ENCODE measurements at places on chromosomes 4 and X.

DNA sequence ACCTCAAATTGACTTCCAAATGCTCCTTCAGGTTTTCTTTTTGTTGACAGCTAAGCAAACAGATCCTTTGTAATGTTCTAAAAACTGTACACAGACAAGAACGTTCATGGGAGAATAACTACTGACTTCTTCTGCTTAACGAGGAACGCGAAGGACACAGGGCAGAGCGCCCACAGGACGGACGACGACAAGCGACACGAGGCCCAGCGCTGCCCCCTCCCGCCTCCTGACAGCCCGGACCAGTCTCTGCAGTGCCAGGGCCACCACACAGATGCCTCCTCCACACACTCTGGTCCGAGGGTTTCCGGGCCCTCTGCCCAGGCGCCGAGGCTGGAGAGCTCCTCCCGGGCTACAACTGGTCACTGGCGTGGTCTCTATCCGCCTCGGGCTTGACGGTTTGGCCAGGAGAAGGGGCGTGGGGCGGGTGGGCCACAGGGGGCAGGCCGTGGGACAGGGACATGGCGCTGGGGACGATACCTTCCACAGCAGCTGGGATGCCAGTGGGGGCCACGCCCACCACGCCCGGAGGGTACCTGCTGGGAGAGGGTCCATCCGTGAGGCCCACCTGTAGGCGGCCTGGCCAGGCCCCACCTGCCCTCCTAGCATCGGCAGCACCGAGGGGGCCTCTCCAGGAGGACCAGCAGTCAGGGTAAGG lies 36.9 kb downstream of the CTBP1 start:
- DNase-seq = no peak

DNA sequence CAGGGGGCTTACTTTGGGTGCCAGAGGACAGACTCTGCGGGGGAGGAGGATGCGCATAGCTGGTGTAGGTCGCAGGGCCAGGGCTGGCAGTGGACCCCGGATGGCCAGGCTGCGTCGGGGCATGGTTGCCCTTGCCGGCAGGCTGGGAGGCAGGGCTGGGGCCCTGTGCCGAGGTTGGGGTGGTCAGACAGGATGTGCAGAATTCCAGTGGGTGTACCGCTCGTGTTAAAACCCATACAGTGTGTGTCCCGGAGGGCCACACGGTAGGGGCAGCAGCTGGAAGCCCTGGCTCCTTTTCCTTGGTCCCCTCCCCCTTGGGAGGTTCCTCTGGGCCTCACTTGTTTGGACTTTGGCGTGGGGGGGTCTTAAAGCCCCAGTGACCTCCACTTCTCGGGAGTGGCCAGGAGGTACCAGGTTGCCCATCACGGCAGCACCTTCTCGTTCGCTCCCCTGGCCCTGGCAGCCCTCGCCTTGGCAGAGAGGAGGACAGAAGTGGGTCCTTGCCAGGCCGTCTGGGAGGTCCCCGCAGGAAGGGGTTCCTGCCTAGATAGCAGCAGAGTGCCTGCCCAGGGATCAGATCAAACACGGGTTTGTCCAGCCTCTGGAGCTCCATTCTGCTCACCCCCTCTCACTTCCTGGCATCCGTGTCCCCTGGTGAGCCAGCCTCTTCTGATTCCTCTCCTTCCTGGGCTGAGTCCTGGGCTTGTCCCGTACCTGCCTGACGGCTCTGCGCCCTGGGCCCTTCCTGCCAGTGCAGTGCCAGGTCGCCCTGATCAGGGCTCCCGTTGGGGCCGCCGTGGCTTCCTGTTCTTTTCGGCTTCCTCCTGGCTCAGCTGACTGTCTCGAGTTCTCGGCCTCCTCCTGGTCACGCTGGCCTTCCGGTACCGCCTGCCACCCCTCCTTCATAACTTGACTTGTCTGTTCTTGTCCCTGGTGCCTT lies 56.7 kb upstream of the HGFAC start:
- no peak for DNase-seq

GRCh38 chr4:47914926-47915237 lies 499 bp upstream of the NFXL1 start:
- no peak for DNase-seq

DNA sequence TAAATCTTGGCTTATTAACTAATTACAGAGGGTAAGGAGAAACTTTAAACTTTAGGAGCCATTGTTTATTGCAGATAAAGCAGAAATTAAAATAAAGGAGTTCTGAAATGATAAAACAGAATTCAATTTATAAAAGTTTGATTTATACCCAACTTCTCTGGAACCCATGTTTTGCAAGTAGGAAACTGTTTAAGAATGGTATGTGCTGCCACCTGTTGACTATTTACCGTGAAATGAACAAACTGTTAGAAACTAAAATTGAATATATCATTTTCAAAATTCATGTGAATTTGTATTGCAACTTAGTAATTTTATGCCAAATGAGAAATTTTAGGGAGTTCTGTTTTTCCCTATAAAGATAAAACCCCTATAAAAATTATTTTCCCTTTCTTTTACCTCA lies 11.0 kb upstream of the TBC1D8B start:
- DNase-seq = no peak

GRCh38 chrX:15882704-15883539 lies 28.3 kb upstream of the AP1S2 start:
- DNase-seq = no peak

DNA sequence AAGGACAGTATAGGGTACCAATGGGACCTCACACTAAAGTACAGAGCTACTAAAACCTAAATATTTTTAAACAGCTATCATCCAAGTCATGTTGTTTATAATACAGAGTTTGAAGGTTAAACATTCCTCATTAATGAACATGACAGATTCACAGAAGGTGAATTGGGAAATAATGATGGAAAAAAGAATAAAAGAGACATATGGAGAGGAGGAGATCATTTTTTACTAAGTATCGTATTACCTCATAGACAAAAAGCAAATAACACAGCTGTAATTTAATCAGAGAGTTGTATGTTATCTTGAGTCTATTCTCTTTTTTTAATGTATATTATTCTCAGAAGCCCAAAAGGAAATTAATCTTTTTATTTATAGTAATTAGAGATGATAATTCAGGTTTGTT lies 7.9 kb downstream of the PLK4 start:
- DNase-seq = no peak

DNA sequence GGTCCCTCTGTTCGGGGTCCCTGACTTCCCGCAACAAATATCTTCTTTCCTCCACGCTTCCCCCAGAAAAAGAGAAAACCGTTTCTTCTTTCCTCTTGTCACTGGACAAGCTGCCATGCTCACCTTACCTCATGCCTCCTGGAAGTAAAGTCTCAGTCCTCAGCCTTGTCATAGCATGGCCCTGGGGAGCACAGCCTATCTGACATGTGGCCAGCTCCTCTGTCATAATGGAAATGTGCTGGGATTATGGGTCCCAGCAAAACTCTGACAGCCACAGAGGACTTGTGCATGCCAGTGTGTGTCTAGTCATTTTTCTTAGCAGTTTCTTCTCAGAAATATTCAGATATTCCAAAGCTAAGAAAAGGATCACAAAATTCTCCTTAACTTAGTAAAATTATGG lies 122.4 kb downstream of the AASDH start:
- no peak for DNase-seq

- DNase-seq = no peak
These were observed 39.1 kb upstream of the BMP2K start for GRCh38 chr4:78737035-78737434.

- no peak for DNase-seq
These were observed 58.2 kb downstream of the WDR17 start for GRCh38 chr4:176123710-176124407.

DNA sequence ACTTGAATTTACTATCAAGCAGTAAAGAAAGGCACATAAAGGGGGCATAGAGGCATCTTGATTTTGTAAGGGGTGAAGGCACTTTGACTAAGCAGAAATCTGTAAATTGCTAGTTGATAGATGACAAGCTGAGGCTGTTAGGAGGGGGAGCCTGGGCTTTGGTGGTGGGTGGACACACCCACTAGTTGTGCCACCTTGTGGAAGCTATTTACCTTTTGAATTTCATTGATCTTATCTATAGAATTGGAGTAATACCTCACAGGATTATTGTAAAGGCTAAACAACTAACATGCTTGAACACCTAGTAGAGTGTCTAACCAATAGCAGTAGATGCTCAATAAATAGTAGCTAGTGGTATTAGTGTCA lies 142.8 kb upstream of the KCNIP4 start:
- no peak for DNase-seq

GRCh38 chr4:48047421-48047844 lies 30.9 kb downstream of the NIPAL1 start:
- DNase-seq = no peak

- no peak for DNase-seq
These were observed 38.1 kb upstream of the ATXN3L start for GRCh38 chrX:13357925-13358324.

GRCh38 chrX:105274091-105274490 lies 53.6 kb upstream of the TEX13A start:
- DNase-seq = no peak

- DNase-seq = no peak
These were observed 92.9 kb downstream of the BCOR start for GRCh38 chrX:40004921-40005291.

GRCh38 chr4:25253071-25253445 lies 19.2 kb downstream of the PI4K2B start:
- DNase-seq = no peak

DNA sequence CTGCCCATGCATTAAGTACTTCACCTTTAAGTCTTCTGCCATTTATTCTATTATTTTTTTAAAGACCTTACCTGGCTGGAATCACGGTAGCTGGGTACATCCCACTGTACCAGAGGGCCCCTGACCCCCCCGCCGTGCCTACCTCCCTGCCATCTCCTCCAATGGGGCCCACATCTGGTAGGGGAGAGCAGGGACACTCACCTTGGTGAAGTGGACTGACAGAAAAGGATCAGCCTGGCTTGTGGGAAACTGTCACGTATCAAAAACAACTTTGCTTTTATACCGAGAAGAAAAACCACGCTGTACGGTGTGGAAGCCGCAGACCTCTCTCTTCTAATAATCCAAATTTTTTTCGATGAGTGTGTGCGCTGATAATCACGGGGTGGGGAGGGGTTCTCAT lies at the start of gene FOXP3:
Gene FOXP3, minus strand, starts transcription at position 251 of the 400 bp plus-strand sequence. CDS start 6,205 bp downstream, outside the sequence.
- no peak for DNase-seq

GRCh38 chr4:3514221-3514780 lies 17.9 kb downstream of the LRPAP1 start:
- DNase-seq = no peak

DNA sequence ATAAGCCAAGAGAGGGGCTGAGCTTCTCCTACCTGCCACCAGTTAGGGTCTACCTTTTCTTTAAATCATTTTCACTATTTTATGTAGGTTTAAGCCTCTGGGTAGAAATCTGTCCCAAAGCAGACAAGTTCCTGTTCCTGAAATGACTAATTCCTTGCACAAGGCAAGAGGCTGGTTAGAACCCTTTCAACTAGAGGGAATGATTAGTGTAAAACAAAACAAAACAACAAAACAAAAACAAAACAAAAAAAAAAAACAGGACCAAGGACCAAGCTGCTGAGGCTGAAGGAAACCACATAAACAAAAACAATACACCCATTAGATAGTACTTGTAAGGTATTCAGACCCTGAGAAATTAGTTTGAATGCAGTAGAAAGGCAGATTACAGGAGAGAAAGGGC lies 62.7 kb downstream of the MAML3 start:
- no peak for DNase-seq

DNA sequence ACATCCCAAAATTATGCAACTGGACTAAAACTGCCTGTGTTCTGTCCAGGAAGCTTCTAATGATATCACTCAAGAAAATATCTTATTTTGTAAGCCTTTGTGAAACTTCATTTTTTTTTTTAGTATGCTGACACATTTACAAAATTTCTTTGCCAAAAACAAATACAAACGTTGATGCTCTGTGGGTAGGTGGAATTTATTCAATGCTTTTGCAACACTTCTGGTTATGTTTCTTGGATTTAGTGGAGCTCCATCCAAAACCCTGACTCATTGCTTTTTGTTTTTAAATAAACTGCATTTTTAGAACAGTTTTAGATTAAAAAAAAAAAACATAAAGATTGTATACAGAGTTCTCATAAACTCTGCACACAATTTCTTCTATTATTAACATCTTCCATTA lies 250.9 kb upstream of the MAOA start:
- no peak for DNase-seq

DNA sequence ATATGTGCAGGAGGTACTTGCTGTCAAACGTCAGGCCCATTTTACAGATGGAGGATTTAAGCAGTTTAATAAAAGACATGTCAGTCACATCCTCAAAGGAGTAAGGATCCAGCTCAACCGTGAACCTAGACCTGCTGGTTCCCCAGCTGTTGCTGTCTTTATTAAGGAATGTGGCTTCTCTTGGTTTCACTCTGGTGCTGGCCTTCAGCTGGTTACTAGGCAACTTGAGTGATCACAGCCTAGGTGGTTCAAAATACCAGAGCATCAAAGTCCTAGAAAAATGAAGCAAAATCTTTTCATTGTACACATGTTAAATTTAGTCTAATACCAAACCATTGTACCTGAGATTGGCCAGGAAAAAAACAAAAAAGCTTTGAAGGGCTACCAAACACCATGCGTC lies 32.7 kb upstream of the GLRA2 start:
- DNase-seq = no peak

DNA sequence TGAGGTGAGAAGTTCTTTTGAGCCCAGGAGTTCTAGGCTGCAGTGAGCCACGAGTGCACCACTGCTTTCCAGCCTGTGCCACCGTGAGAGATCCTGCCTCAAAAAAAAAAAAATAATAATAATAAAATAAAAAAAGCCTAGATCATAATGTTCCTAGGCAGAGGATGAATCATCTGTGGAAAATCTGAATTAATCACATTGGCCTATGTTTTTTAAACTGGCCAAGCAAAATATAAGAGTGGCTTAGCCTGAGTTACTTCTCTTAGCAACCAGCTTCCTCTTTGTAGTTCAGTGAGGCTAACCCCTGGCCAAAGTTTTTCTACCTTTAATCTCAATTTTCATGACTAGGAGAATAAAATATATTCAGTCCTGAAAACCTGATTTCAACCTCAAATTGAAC lies 614.6 kb downstream of the PPP4R3C start:
- DNase-seq = no peak

DNA sequence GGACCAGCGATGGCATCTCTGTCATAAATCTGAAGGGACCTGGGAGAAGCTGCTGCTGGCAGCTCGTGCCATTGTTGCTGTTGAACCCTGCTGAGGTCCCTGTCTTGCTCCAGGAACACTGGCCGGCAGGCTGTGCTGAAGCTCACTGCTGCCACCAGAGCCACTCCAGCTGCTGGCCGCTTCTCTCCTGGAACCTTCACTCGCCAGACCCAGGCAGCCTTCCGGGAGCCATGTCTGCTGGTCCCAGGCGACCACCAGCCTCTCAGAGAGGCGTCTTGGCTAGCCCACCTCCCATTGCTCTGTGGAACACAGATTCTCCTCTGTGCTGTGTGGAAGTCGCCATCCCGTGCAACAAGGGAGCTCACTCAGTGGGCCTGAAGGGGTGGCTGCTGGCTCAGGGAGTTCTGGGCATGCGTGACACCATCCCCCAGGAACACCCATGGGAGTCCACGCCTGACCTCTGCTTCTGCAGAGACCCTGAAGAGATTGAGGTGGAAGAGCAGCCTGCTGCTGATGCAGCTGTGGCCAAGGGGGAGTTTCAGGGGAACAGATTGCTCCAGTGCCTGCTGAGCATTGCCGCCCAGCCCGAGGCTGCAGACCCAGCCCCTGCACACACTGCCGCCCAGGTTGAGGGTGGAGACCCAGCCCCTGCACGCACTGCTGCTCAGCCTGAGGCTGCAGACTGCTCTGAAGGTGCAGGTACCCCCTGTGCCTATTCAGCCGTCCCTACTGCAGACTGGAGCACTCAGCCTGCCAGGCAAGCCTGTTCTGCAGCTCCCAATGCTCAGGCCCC lies 33.1 kb upstream of the CYP4V2 start:
- DNase-seq = no peak

All from D721Med (cell line).